Suppressor macrophage (primary cell): ENCODE measurements at places on chromosomes 12 and 14.

DNA sequence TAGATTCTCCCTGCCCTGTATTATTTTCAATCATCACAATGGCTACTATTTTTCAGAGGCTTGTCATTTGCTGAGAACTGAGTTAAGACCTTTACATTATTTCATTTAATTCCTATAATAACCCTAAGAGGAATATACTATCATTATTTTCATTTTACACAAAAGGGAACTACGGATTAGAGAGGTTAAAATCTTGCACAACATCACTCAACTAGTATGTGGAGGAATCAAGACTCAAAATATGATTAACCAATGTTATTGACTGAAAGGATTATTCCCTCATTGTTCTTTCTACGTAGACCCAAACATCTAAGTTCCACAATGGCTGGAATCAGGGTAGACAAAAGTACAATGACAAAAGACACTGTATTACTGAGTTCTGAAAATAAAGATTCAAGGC is 45.0 kb downstream of the GPR65 start:
- no peak for DNase-seq

DNA sequence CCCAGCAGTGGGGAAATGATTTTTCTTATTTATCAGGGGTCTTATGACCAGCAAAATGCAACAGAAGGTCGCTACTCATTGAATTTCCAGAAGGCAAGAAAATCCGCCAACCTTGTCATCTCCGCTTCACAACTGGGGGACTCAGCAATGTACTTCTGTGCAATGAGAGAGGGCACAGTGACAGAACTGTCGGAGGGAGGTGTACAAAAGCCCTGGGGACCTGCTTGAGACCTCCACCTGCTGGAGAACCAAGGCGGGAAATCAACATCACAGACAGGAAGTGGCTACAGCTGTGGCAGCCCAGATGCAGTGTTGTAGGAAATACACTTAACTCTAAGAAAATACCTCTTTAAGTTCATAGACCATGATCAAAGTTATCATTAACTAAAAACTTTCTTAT is 250.9 kb upstream of the OR4E1 start:
- no peak for DNase-seq

DNA sequence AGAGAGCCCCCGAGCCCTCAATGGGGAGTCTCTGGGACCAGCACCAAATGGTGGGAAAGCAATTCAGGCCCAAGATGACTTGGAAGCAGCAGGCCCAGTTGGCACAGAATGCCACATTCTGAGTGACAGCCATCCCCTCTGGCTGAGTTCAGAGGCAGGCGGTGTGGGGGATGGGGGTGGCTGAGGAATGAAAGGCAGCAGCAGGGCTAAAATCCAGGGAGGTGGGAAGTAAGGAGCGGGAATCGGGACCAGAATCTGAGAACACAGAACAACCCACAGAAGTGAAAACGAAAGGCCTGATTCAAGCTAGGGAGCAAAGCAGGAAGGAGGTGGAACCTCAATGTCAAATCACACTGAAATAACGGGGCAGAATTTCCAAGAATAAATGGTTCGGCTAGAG is 171.2 kb downstream of the CALM1 start:
- DNase-seq: no peak

DNA sequence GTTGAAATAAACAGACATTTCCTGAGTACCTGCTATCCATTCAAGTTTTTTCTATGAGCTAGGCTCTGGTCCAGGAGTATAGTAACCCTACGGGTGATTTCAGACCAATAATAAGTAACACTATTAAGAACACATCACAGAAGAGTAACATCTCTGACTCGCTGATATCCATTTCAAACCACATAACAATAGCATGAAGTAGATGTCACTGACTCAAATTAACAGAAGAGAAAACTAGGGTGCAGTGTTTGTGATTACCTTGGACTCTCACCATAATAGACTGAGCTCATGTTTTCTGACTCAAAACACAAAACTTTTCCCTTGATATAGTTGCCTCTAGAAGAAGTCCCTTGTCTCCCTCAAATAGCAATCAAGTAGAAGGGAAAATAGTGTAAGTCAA is 423.0 kb downstream of the DIO2 start:
- DNase-seq: no peak

GRCh38 chr12:68760806-68761441 is 14.9 kb downstream of the SLC35E3 start:
- no peak for DNase-seq

- DNase-seq: no peak
Observed at GRCh38 chr14:23661542-23661941, 25.4 kb downstream of the DHRS2 start.

DNA sequence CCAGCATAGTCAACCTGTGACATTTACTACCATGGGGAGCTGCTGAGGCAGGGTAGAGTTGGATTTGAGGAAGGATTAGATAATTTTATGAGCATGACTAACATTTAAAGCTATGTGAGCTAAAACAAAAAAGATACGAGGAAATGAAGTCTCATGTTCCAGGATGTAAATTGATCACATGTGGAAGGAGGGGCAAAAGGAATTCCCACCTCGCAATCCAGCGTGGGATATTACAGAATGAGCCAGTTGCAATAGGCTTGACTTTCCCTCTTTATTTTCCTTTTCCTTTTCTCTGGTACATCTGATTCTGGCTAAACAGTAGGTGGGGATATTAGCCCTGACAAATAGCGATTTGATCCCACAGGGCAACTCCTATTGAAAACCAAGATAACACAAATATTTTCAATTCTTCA is 214.9 kb upstream of the HMGA2 start:
- DNase-seq: no peak

- no peak for DNase-seq
Observed at GRCh38 chr14:96576359-96576758, 74.2 kb downstream of the PAPOLA start.

GRCh38 chr12:10613349-10614055 is at the start of gene MAGOHB:
TSS of gene MAGOHB (minus strand) at chr12:10613609. CDS start at chr12:10613532, 77 bp downstream.
- DNase-seq: peak; percentile 98

DNA sequence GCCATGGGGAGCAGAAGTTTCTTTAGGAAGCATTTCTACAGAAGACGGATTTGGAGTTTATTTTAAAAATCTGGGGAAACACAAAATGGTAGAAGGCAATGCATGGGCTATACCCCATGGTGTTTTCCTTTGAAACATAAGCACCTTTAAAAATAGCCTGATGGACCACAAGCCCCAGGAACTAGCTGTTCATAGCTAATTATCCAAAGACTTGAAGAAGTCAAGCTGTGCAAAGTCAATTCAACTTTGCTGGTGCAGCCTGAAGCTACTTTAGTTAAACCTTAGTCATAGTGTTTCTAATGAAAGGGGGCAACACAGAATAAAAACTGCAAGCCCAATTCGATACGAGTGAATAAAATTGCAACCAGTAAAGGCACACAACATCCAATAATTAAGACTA is 732.5 kb downstream of the GALC start:
- DNase-seq: no peak

GRCh38 chr12:73833746-73834145 is 703.9 kb upstream of the ATXN7L3B start:
- no peak for DNase-seq

DNA sequence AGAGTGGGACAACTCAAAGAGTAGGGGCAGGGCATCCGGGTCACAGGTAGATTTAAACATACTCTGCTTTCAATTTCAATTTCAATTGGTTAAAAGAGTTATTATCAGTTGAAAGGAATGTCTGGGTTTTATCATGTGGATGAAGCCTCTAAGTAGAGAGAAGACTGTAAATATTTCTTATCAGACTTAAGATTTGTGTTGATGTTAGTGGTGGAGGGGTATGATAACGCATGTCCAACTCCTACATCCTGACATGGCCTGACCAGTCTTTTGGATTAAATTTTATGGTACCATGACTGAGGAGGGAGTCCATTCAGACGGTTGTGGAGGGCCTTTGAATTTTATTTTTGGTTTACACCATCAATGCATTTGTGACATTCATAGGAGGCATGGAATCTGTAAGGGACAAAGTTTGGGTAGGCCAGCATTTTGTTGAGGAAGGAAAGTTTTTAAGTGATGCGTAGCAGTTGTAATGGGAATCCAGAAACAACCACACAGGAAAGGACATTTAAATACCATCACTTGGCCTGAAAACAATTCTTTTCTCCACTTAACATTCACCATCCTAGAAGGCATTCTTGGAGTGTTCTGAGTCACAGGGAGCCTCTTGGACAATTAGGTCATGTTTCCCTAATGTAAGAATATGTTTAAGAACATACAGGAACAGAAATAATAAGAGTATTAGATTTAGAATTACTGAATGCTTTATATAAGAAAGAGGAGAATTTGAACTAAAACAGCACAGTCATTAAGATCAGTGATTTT is 371.9 kb downstream of the ATP23 start:
- DNase-seq: no peak

- no peak for DNase-seq
Observed at GRCh38 chr14:22594156-22594716, 3.9 kb upstream of the ABHD4 start.

DNA sequence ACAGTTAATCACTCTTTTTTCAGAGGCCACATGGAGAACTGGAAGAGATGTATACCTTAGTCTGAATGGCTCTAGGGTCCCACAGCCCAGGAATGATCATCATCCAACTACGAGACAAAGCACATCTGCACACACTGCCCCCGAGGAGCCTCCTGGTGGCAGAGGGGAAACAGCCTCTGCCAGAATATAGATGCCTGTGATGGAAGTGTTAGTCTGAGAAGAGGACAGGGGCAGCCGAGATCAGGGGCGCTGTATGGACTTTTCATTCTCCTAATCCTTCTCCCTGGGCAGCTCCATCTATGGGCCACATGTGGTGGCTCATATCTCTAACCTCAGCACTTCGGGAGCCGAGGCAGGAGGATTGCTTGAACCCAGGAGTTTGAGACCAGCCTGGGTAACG is 82.8 kb upstream of the CAPRIN2 start:
- DNase-seq: no peak

GRCh38 chr14:77882636-77883035 is 82.7 kb downstream of the ADCK1 start:
- DNase-seq: peak; percentile 72
